ENCODE measurements at places on chromosomes 2 and 18.

- no peak for DNase-seq
Measured at GRCh38 chr18:61612517-61612916, 279.3 kb downstream of the CDH20 start.

DNA sequence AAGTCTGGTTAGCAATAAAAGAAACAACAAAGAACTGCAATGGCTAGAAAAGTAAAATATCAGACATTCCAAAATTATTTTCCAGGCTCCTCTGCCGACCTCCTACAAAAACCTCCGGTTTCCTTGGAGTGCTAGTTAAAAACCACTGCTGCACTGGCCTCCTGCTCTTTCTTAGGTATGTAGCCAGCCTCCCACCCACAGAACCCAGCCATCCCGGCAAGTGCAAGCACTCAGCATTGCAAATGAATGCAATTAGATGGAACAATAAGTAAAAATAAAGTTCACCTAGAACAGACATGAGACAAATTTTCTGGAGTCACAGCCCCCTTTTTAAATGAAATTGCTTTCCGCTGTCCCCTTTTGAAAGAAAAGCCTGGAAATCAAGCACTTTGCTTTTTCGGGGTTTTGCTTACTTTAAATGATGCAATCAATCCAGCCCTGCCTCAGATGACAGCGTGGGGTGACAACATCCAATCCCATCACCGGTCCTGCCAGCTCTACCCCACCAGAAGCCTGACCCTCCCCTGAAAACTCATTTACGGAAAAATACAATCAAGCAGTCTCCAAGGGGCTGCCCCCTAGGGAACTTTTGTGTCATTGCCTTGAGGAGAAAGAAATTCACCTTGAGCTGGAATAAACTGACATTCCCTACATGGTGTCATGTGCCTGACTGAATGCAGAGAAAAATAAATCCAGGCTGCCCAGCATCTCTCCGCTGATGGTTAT lies 199.8 kb downstream of the EPHA4 start:
- DNase-seq: no peak

DNA sequence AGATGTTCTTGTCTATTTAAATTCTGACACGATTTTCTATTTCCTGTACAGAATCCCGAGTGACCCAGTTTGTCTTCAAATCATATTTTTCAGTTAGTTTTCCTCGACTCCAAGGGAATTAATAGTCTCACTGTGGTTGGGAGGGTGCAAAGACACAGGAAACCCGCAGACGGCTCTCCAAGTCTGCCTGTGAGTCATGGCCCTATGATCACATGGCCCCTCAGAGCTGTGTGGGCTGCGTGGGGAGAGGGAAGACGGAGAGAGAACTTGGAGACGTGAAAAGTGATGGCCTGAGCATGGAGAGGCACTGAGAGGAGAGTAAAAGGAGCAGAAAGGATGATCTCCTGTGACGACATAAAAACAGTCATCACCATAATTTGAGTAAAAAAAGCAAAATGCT lies 989.9 kb downstream of the DCDC2C start:
- no peak for DNase-seq

- DNase-seq: no peak
Measured at GRCh38 chr18:58172031-58172430, 128.0 kb downstream of the NEDD4L start.

- no peak for DNase-seq
Measured at GRCh38 chr18:52499016-52499415, 159.0 kb downstream of the DCC start.

DNA sequence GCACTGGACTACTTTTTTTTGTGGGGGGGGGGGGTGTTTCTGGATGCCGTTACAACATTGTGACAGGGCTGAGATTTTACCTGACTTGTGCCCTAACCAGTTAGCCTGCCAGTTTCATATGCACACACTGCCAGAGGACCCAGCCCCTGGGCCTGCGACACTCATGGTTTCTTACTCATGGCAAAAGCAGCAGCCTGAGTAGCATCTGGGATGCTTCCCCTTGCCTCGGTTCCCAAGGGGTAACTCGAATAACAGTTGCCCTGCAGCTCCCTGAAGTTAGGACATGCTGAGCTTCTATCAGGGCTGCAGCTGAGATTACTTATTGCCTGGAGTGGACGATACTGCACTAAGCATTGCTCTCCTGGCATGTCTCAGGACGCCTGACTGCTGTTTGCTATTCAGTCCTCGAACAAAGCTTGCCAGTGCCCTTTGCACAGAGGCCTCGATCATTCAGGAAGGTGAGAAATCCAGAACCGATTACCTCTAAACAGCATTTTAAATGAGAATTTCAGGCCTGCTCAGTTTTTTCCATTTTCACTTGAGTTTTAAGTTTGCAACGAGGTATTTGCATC lies 47.9 kb downstream of the TRPM8 start:
- DNase-seq: no peak

DNA sequence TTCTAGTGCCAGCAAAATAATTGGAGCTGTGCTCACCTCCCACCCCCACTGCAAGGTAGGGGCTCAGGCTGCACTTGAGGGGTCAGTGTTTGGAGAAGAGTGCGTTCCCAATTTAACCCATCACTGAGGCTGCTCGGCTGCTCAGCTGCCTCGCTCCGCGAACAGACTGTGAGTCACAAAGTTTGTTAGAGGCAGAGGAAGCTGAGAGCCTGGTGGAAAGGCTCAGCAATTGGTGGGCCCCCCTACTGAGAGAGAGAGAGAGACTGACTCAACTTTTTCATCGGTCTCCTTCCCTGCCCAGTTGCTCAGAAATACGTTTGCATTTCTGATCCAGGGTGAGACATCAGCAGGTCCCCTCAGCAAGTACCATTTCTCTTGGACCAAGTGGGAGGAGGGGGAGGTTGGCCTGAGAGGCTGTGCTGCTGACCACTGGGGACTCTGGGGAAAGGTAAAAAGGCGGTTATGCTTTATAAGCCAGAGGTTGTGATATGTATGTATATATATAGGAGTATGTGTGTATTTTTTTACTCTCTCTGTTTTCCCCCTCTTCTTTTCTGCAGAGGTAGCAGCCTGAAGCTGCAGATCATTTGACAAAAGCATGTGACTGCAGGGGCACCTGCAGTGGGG lies 1.5 kb downstream of the EFR3B start:
- no peak for DNase-seq

GRCh38 chr18:24502667-24503523 lies 42.5 kb downstream of the HRH4 start:
- peak; percentile 22 for DNase-seq

GRCh38 chr2:75605770-75606529 lies 40.6 kb upstream of the MRPL19 start:
- DNase-seq: no peak

- DNase-seq: no peak
Measured at GRCh38 chr2:126751477-126751876, 95.5 kb downstream of the GYPC start.

DNA sequence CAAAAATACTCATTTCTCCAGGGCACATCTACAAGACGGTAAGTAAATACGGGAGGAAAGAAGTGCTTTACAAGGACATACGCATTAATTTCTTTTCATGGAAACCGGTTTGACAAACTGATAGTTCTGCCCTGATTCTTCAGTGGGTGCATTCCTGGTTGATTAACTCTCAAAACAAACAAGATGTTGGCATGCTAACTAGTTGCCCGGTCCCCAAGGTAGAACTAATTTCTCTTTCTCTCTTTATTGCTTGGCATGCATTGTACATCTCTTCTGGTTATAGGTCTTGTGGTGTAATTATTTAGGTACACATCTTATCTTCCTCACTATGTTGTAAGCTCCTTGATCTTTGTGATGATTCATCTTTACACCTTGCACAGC lies 46.9 kb upstream of the SPATS2L start:
- no peak for DNase-seq

GRCh38 chr18:30245766-30246455 lies 796.6 kb downstream of the DSC3 start:
- DNase-seq: no peak

- DNase-seq: no peak
Measured at GRCh38 chr2:195498839-195499490, 158.1 kb upstream of the SLC39A10 start.

- no peak for DNase-seq
Measured at GRCh38 chr18:79509536-79509930, 113.8 kb downstream of the NFATC1 start.

DNA sequence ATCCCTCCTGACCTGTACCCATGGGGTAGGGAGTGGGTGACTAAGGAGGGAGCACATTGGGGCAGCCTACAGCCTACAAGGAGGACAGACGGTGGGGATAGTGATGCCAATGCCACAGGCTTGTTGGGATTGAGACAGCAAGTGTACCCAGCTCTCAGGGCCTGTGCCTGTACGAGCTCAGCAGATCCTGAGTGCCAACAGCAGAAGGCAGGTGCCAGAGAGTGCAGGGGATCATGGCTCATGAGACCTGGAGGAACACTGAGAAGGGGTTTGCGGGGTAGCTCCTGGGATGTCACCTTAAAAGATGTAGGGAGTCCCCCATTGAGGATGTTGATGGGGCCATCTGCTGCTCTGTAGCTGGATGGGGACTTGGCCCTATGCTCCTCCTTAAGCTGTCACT lies 10.3 kb upstream of the SNED1 start:
- DNase-seq: no peak

Measured in NCI-H1417 treated with DMSO at 0.1 percent for 48 hours (cell line).